D721Med (cell line): ENCODE measurements at places on chromosomes 3 and 15.

DNA sequence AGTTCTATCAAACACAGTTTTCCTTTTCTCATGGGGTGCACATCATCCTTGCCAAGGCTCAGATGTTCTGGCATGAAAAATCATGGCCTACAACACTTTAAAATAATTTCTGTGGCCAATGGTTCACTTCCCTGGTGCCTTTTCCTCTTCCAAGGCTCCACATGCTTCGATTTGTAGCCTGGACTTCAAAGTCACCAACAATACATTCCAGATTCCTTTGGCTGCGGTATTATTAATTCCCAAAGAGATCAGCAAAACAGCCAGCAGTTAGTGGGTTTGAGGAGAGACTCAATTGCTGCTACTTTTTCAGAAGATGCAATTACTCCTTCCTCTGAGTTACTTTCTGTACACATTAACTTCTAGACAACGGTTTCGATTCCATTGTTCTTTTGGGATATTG is 80.3 kb upstream of the CCDC80 start:
- no peak for DNase-seq

DNA sequence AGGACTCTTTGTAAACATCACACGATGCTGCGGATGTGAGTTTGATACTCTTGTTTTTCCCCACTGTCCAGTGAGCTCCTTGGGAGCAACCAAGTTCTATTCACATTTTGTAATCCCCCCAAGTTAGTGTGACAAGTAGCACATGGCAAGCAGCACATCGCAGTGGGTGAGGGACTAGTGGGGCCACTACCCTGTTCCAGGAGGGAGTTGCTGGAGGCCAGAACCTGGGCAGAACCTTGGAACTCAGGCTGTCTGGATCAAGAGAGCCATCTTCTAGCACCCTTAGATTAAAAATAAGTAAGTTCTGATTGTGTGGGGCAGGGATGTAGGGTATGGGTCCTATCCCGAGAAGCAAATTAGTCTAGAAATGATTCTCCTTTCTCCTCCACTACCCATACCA is 91.7 kb downstream of the CHRNA7 start:
- DNase-seq = no peak

- DNase-seq = no peak
Measured at GRCh38 chr15:95291898-95292472, 1038.5 kb upstream of the NR2F2 start.

DNA sequence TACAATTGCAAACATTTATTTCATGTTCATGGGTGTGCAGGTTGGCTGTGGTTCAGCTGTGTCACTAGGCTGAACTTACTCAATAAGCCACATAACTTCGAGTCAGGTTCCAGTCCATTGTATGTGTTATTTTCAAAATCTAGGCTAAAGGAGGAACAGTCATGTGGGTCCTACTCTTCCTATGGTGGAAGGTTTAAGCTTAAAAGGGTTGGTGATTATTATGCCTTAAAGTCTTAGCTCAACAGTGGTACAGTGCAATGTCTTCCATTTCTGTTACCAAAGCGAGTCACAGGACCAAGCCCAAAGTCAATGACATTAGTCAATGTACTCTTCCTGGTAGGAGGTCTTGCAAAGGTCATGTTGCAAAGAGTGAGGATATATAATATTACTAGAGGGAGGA is 78.2 kb downstream of the ATG7 start:
- no peak for DNase-seq

- no peak for DNase-seq
Measured at GRCh38 chr15:75043509-75044257, 20.3 kb downstream of the PPCDC start.
